ENCODE measurements at places on chromosomes 5 and 9. TPM values are rescaled to one million over a fixed set of nuclear protein-coding genes. Genes with fewer than 3 reads are reported as not detected.
A peak's percentile ranks its signal among the peaks of the same experiment; 100 is the strongest.

The TMEM215 gene
- total RNA-seq: 0.07 TPM

The PCDHGB5 gene
- 3.9 TPM for total RNA-seq

The HAVCR1 gene
- 0.25 TPM for total RNA-seq

The STKLD1 gene
- 6.7 TPM for total RNA-seq

The NXNL2 gene
- 2.2 TPM for total RNA-seq

The KYAT1 gene
- total RNA-seq: 8.0 TPM

The PCDHA10 gene
- 18.6 TPM for total RNA-seq

The DRD1 gene
- 0.40 TPM for total RNA-seq

The ENG gene
- total RNA-seq: 8.1 TPM

DNA sequence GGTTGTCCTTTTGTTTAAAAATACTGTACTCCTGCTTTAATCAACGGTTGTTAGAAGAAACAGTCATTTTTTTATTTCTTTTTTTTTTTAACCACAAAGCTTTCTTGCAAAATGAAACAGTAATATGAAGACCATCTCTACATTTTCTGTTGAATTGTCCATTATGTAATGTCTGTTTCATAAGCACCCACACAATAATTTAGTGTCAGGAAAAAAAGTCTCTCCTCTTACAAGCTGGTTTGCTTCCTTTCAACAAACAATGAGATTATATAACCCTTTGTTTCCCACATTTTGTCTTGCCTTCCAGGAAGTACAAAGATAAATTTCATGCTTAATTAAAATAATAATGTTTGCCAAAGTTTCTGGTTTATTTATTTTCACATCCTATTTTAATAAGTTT, 16.7 kb downstream of the CTNNAL1 start:
- no peak overlapping the region for H3K27ac ChIP-seq
- no peaks in the 10 kb centered on the region for H3K27me3 ChIP-seq
- H3K4me1 ChIP-seq: peaks cover 38% of the 10 kb centered on the region
- H3K36me3 ChIP-seq: peaks cover 10% of the 10 kb centered on the region
- no peak for DNase-seq
- H3K4me3 ChIP-seq: no peak overlapping the region

DNA sequence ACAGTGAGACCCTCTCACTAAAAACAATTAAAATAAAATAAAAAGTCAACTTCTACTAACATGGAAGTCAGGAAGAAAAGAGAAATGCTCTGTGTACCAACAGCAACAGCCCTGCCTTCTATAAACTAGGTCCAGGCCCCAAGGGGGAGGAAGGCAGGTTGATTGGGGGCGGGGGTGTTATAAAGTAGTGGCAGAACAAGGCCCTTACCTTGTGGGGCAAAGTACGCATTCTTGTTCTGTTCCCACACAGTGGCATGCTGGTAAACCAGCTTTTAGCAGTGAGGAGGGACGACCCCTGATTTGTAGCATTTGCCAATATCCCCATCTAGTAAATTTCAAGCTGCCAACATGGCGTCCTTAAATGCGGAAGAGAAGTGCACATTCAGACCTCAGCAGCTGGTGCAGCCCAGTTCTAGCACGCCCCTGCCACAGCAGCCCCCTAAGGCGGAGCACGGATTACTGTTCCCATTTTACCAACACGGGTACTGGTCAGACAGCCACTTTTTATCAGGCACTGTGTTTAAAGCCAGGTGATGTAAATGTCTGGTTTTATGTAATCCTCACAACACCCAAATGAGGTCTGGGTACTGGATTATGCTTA, 69.5 kb downstream of the GTF3C4 start:
- peaks cover 54% of the 10 kb centered on the region for H3K27me3 ChIP-seq
- no peak overlapping the region for H3K4me3 ChIP-seq
- H3K27ac ChIP-seq: no peak overlapping the region

DNA sequence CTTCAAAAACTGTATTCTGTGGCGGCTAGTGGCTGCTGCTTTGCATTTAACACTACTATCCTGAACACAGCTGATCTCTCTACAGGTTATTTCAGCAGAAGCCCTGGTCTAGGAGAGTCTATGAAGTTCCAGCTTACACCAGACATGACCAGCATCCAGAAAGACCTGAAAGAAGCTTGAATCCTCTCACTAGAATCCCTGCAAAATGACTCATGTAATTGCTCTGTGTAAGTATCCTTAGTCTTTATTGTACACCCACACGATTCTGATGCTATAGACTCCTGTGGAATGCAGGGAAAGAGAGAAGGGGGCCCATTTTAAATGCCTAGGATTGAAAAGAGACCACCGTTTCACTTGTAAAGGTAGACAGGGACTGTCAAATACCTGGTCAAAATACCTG, 859 bp upstream of the GRIA1 start:
- peaks cover 21% of the 10 kb centered on the region for H3K4me1 ChIP-seq
- no peak overlapping the region for H3K27ac ChIP-seq
- H3K36me3 ChIP-seq: no peaks in the 10 kb centered on the region
- no peak for DNase-seq
- H3K27me3 ChIP-seq: peaks cover 50% of the 10 kb centered on the region

- H3K4me1 ChIP-seq: peaks cover 31% of the 10 kb centered on the region
- DNase-seq: no peak
- H3K36me3 ChIP-seq: peaks cover 15% of the 10 kb centered on the region
- H3K27me3 ChIP-seq: no peaks in the 10 kb centered on the region
- no peak overlapping the region for H3K27ac ChIP-seq
Observed at GRCh38 chr5:151270599-151270998, 17.6 kb downstream of the GM2A start.

GRCh38 chr9:19598722-19599121, 189.9 kb downstream of the ACER2 start:
- H3K27me3 ChIP-seq: peaks cover 28% of the 10 kb centered on the region
- no peak for DNase-seq
- H3K4me3 ChIP-seq: no peak overlapping the region
- H3K4me1 ChIP-seq: no peaks in the 10 kb centered on the region
- no peak overlapping the region for H3K27ac ChIP-seq

DNA sequence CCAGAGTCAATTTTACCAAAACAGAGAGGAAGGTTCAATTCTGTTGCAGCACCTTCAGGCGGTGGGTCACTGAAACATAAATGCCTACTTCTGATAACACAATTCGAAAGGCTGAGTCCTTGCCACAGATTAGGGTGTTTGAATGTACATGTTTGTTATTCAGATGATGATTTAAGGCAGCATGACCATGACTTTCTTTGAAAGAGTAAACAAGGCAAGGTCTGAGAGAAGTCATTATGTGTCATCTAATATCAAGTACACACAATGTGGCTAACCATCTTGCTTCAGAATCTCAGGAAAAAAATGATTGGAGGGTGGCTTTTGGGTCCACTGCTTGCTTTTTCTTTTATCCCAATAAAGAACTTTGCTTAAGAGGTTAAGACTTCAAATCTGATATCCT, 457.5 kb downstream of the TAF11L14 start:
- H3K36me3 ChIP-seq: no peaks in the 10 kb centered on the region
- no peak overlapping the region for H3K27ac ChIP-seq
- no peak for DNase-seq
- peaks cover 2% of the 10 kb centered on the region for H3K27me3 ChIP-seq

GRCh38 chr5:88940713-88941112, 57.7 kb upstream of the MEF2C start:
- peaks cover 9% of the 10 kb centered on the region for H3K27me3 ChIP-seq
- no peak overlapping the region for H3K4me3 ChIP-seq
- no peaks in the 10 kb centered on the region for H3K36me3 ChIP-seq
- no peak for DNase-seq

DNA sequence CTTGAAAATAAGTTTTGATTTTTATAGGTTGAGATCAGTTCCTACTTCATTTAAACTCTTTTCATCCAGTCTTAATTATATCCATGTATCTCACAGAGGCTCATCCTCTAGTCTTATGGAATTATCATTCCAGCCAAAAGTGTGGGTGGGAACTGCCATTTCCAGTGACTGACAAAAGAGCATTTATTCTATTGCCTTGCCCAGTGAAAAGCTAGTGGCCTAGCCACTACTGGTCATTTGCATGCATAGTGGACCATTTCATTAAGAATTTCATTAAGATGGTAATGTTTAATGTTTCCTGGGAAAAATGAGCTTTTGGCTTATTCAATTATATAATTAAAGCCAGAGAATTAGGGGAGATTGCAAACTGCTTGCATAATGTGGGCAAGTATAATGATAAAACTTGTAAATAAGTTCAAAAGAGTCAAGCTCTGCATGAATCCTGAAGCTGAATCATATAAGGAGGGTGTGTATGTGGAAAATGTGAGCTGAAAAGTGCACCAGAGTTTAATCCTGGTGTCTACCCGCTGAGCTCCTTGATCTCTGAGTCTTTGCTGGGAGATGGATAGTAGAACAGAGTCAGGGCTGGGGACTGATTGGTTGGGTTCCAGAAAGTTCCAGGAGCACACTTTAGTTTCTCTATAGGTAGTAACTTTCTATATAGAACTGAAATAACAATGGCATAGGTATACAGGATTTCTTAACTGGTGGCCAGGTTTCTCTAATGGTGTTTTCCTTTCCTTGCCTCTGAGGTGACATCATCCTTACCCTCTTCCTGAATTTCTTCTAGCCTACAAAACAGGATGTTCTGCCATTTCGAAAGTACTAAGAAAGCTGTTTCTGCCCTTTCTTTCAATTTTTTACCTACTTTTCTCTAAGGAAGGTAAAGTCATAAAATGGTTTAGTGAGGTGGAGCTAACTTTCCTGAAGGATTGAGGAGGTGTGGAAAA, 78.5 kb downstream of the KIF4B start:
- H3K36me3 ChIP-seq: no peaks in the 10 kb centered on the region
- H3K4me1 ChIP-seq: peaks cover 21% of the 10 kb centered on the region
- H3K27me3 ChIP-seq: peaks cover 3% of the 10 kb centered on the region
- peak overlapping the region; percentile 67 for H3K27ac ChIP-seq
- DNase-seq: no peak

DNA sequence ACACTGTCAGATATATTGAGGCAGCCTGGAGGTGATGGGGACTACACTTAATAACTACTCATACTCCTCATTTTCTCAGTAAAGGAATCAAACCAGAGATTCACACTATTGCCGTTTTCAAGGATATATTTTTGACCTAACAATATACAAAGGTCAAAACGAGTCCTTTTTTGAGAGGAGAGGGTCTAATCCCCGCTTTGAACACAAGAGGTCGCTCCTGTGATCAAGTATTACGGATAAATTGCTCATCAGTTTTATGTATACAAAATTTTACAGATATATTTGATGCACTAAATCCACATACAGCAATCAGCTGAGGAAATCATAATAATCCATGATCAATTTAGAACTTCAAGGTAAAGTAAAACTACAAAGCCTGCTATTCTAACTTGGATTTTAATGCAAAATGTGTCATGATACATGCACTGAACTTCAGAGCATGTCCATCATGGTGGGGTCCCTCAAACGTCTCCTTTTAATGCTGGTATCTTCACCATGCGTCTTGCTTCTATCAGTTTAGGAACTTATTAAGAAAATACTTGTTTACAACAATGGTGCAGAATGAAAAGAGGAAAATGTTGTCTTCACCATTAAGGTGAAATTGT, 2.5 kb upstream of the ISL1 start:
- no peaks in the 10 kb centered on the region for H3K36me3 ChIP-seq
- no peak for DNase-seq
- peak overlapping the region; percentile 93 for H3K4me3 ChIP-seq
- H3K27ac ChIP-seq: no peak overlapping the region

GRCh38 chr9:4739587-4740387, 1.2 kb downstream of the AK3 start:
- H3K4me1 ChIP-seq: peaks cover 28% of the 10 kb centered on the region
- H3K27ac ChIP-seq: peak overlapping the region; percentile 92
- H3K36me3 ChIP-seq: peaks cover under 1% of the 10 kb centered on the region
- H3K4me3 ChIP-seq: peak overlapping the region; percentile 80
- no peak for DNase-seq
- H3K27me3 ChIP-seq: no peaks in the 10 kb centered on the region

GRCh38 chr5:173583346-173583745, 33.1 kb downstream of the BOD1 start:
- peak overlapping the region; percentile 25 for H3K27ac ChIP-seq
- H3K36me3 ChIP-seq: peaks cover 18% of the 10 kb centered on the region
- no peak overlapping the region for H3K4me3 ChIP-seq
- H3K27me3 ChIP-seq: no peaks in the 10 kb centered on the region

DNA sequence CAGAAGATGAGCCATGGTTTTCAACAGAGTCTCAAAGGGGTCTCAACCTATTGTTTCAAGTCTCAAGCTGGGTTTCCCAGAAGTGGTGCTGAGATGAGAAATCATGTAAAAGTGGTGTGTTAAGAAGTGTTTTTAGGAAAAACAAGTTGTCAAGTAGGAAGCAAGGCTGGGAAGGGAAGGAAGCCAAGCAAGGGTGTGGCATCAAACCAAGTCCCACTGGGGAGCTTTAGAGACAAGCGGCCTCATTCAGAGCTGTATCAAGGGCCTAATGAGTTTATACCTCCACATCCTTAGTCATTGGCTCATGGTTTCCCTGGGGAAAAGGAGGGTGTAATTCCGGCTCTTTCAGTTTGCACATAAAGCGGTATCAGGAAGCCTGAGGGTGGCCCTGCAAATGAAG, 26.4 kb upstream of the GABRB2 start:
- peaks cover 19% of the 10 kb centered on the region for H3K27me3 ChIP-seq
- H3K4me1 ChIP-seq: no peaks in the 10 kb centered on the region
- DNase-seq: no peak
- no peak overlapping the region for H3K4me3 ChIP-seq
- H3K27ac ChIP-seq: no peak overlapping the region

- no peak overlapping the region for H3K27ac ChIP-seq
- no peaks in the 10 kb centered on the region for H3K4me1 ChIP-seq
- H3K27me3 ChIP-seq: peaks cover 1% of the 10 kb centered on the region
- H3K4me3 ChIP-seq: no peak overlapping the region
Observed at GRCh38 chr5:92267830-92268229, 884.7 kb upstream of the ARRDC3 start.

GRCh38 chr5:157739388-157740228, 3.9 kb upstream of the LSM11 start:
- H3K27ac ChIP-seq: no peak overlapping the region
- H3K27me3 ChIP-seq: peaks cover 1% of the 10 kb centered on the region
- H3K36me3 ChIP-seq: peaks cover 11% of the 10 kb centered on the region
- DNase-seq: no peak

Measured in mesothelial cell of epicardium (in vitro differentiated cells).